ENCODE measurements at places on chromosomes 11 and 22. TPM values are rescaled to one million over a fixed set of nuclear protein-coding genes. Genes with fewer than 3 reads are reported as not detected.
A peak's percentile ranks its signal among the peaks of the same experiment; 100 is the strongest.

- DNase-seq = peak; percentile 89
Measured at GRCh38 chr11:135008001-135008405, 596.0 kb upstream of the B3GAT1 start.

DNA sequence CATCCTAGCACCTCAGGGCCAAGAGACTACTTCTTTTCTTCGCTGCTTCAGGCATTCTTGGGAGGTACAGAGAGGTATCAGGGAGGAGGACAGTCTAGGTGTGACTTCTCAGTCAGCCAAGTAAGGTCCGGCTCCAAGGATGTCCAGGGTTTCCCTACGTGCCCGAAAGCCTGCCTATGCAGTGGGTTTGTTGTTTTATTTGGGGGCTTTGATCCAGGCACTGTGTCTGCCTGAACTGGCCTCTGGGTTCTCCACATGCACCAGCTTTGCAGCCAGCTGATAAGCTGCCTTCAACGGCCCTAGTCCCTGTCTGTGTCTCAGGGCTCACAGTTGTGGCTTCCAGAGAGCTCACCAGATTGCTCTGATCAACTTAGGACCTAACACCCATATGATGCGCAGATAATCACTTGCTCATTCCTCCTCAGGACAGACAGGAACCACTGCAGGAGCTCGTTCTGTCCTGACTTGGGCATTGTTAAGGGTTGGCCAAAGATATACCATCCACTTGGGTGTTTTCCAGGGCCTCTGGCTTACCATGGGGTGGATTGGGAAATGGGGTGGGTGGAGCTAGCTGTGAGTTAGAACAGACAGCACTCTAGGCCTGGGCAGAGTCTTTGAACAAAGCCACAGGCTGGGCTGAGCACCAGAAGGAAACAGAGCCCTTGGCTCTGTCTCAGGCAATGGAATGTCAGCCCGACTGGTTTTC, 45.5 kb upstream of the CRYBB3 start:
- DNase-seq = peak; percentile 40

GRCh38 chr11:47348131-47348802, 4.2 kb downstream of the MYBPC3 start:
- no peak for DNase-seq

DNA sequence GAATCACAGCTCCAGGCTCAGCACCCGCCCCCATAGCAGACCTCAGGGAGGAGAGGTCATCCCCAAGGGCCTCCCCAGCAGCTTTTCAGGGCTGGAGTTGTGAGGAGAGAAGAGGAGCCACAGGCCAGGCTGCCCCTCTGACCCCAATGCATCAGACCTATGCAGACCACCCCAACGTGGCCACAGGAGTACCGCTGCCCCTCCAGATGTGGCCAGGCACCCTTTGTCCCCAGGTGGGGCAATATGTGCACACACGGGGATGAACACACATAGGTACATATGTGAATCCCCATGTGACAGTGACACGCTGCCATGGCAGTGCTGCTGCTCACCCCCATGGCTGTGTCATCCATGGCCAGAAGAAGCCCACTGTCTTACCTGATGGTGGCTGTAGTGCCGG, 10.9 kb downstream of the USH1C start:
- no peak for DNase-seq

DNA sequence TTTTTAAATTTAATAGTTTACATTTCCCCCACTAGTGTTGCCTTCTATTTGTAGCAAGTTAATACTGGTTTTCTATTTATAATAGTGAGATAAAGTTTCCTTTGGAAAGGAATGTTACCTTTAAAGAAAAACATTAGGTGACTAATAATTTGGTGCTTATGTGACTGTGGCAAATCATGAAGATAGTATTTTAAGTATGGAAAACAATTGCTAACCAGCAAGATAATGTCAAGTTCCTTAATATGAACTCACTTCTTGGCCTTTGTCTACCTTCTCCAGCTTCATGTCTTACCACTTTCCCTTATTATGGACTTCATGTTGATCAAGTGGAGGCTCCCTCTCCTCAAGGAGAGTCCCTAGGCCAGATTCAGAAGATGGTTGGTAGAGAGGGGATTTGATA, 27.2 kb downstream of the ARHGEF12 start:
- no peak for DNase-seq

DNA sequence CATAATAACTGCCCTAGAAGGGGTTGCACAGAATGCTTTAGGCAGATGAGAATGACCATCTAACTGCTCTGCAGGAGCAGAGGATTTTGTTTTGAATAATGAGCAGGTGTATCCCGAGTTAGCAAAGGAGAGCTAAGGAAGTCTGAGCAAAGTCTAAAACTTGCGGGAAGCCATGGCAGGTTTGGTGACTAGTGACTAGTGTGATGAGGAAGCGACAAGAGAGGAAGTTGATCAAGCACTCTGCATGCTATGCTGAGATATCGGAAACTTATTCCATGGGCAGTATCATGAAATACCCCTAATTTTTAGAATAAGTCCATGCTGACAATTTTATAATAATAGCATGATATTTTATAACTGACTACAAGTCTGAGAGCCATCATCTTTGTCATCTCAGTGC, 12.9 kb downstream of the OLFML1 start:
- DNase-seq = no peak

DNA sequence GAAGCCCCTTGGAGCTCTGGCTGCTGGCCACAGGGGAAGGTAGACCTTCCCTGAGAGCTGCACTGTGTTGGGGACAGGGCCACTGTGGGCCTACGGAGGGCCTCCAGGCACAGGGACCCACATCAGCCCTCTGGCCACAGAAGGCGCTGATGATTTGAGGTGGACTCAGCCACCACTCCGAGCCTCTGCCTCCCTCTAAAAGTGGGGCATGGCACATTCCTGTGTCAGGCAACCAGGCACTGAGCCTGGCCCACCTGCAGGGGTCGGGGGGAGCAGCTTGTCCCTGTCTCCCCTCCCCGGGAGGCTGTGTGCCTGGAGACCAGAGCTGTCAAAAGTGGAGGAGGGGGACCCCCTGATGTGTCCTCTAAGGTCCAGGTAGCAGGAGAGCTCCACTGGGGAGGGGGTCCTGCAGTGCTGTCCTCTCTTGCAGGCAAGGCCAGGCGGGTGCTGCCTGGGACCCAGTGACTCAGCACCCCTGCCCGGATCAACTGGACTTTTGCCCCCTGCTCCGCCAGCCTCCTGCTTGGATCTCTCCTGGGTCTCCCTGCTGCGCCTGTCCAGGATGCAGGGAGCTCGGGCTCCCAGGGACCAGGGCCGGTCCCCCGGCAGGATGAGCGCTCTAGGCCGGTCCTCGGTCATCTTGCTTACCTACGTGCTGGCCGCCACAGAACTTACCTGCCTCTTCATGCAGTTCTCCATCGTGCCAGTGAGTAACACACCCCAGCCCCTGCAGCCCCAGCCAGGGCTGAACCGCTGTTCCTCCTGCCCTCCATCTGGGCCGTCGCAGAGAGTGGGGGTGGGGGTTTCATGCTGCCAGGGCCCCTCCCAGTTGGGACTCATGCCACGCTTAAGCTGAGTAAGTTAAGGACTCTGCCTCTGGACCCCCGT, 17.5 kb upstream of the CDKN1C start:
- DNase-seq = no peak

- no peak for DNase-seq
Measured at GRCh38 chr22:17115236-17115635, 5.9 kb downstream of the TMEM121B start.

DNA sequence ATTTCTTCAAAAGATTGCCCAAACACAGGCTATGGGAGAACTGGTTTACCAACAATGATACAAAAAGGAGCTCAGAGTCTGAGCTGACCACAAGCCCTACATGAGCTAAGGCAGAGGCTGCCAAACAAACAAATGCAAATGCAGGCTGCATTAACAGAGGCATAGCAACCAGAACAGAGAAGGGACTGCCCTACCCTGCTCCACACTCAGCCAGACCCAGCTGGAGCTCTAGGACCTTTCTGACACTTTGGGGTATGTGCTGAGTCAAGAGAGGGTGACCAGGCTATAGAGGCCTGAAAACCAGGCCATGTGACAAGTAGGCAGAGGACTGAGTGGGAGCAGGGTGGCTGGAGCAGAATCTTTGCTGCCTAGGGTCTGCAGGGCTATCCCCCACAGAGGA, 17.8 kb upstream of the P2RY2 start:
- DNase-seq = no peak

- peak; percentile 48 for DNase-seq
Measured at GRCh38 chr11:16296273-16296672, 60.1 kb downstream of the SOX6 start.

DNA sequence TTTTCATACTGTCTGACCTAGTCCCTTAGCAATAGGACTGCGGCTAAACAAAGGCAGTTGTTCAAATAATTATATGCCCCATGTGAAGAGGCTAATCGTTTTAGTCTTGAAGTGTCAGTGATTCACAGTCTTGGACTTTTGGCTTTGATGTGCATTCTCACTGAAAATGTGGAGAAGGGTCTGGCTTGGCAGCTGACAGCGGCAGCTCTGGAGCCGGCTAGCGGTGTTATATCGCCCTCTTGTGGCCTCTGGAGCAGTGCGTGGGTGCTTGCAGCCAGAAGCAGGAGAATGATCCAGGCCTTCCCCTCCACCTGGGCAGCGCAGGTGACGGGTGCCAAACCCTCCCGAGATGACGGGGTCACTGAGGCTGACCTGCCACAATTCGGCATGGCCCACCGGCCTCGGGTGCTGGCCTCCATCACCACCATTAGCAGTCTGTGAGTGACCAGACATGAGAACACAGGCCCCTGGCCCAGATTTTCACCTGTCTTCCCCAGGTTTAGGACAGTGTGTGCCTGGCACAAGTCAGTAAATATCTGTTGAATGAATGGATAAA, 90.3 kb upstream of the PITPNB start:
- peak; percentile 85 for DNase-seq

DNA sequence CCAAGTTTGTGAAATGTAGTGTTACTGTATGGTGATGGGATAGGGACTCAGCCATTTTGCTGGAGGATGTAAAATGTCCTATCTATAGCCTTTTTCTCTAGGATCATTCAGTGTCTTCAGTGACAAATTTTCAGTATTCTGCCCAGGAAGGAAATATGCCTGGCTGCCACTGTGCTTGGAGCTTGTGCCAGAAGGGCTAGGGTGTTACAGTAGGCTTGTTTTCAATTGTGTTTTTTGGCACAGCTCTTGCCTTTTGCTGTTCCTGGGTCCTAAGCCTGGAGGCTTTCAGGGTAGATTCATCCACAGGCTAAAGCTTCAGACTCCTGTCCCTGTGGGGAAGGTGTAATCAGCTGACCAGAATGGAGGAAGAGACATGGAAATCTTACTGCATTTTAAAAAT, 22.0 kb upstream of the PHOX2A start:
- no peak for DNase-seq

GRCh38 chr11:127640561-127641451, 640.2 kb upstream of the KIRREL3 start:
- peak; percentile 67 for DNase-seq

GRCh38 chr11:30788849-30789248, 202.7 kb upstream of the MPPED2 start:
- DNase-seq = no peak

GRCh38 chr11:29093416-29094120, 923.3 kb downstream of the KCNA4 start:
- no peak for DNase-seq

GRCh38 chr11:108497317-108498045, 703 bp downstream of the POGLUT3 start:
- peak; percentile 99 for DNase-seq

- no peak for DNase-seq
Measured at GRCh38 chr11:45855308-45855707, 8.0 kb downstream of the CRY2 start.

DNA sequence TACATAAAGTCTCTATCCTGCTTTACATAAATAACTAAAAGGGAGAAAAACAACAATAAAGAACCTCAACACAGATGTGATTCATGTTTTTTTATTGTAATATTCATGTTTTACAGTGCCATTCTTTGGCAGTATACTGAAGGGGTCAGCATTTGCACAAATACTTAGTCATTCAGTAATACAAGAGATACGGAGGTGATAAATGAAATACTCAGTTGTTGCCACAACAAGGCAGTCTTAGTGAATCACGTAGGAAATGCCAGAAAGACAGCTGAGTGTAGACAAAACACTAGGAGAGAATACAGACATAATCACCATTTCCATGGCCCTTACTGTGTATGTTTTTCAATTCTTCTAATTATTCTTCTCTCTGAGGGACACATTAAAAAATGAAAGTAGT, 910.4 kb downstream of the METTL15 start:
- no peak for DNase-seq

DNA sequence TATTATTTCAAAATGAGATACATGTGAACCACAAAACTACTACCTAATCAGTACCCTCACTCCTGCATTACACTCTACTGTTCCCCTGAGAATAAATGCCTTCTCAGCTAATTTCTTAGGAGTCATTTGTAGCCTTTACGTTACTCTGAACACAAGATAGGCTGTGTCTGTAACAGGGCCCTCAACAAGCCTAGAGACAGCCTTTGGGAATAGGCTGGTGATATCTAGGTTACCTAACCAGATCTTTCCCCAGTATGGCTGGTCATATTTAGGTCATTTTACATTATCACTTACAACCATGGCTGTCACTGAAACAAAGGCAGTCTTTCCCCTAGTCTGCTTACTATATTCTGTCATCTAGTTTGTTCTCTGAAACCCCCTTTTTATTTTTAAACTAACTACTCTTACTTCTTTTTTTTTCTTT, 14.2 kb downstream of the ATM start:
- no peak for DNase-seq

- DNase-seq = peak; percentile 94
Measured at GRCh38 chr22:29883045-29883774, at the start of gene MTMR3. Gene MTMR3 (plus strand): TSS chr22:29883174. CDS start chr22:29971060, 87,886 bp downstream.

DNA sequence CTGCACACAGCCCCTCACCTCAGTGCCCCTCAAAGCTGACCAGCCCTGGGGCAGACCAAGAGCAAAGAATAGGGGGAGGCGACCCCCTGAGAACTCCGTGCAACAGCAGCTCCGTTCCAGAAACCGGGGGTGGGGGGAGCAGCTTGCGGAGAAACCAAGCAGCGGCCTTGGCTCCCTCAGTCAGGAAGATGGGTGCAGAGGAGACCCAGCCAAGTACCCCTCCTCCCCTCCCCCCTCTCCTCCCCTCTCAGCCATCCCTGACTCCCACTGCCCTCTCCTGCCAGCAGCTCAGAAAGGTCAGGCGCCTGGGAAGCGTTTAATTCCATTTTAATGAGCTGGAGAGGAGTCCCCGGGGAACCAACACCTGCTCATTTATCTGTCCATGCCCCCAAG, 78.9 kb downstream of the PDE2A start:
- no peak for DNase-seq

DNA sequence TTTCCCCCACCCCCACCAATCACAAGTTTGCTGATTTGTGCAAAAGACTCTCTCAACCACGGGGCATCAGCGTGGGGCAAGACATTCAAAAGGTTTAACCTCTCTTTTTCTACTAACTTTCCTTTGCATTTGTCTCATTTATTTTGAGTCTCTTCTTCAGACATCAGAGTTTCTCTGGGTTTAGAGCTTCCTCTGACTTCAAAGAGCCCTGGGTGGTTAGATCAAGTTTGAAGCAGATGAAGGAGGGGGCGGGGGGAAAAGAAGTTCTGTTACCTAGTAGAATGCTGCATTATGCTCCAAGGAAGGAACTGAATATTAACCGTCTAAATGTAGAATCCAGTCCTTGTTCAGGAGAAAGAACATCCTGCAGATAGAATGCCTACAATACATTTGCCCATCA, 24.5 kb downstream of the GAS2 start:
- DNase-seq = no peak

Gene DNAL4
- 15.0 TPM for total RNA-seq

Gene TMEM123
- 80.2 TPM for total RNA-seq

Gene ANO9
- total RNA-seq = 0.09 TPM

Gene BTG4
- not detected for total RNA-seq

Gene TENM4
- 11.8 TPM for total RNA-seq

Gene GLYAT
- total RNA-seq = not detected

Gene DNAJB7
- total RNA-seq = not detected

Gene RTL10
- total RNA-seq = 12.7 TPM

Gene ST3GAL4
- 26.8 TPM for total RNA-seq

Gene MFRP
- total RNA-seq = not detected

Gene SORL1
- 1.5 TPM for total RNA-seq

Gene IL10RA
- 4.8 TPM for total RNA-seq

Gene C11orf42
- not detected for total RNA-seq

Gene PNPLA5
- not detected for total RNA-seq
